HT1080 (cell line): ENCODE measurements at places on chromosomes 3 and 15.
A peak's percentile ranks its signal among the peaks of the same experiment; 100 is the strongest.

DNA sequence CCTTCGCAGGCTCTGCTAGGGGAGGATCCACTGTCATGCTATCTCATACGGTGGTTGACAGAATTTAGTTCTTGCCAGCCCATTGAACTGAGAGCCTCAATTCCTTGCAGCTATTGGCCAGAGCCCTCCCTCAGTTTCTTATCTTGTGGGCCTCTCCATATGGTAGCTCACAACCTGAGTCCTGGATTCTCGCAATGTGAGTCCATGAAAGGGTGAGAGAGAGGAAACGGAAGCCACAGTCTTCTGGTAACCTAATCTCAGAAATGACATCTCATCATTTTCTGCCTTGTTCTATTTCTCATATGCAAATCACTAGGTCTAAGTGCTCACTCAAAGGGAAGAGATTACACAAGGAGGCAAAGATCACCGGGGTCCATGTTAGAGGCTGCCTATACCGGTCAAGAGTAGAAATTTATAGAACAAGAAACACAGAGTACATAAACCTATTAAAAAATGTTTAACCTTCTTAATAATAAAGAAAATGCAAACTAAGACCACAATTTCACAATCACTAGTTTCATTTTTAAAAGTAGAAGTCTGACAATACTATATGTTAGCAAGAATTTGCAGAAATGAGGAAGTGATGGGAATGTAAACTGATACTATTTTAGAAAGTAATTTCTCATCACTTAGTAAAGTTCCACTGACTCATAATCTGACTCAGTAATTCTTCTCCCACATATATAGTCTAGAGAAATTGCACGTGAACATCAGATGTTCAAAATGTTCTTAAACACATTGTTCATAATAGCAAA lies 378.4 kb upstream of the AGTR1 start:
- DNase-seq = peak; percentile 83

GRCh38 chr15:71008250-71008870 lies 106.9 kb upstream of the THSD4 start:
- no peak for DNase-seq

DNA sequence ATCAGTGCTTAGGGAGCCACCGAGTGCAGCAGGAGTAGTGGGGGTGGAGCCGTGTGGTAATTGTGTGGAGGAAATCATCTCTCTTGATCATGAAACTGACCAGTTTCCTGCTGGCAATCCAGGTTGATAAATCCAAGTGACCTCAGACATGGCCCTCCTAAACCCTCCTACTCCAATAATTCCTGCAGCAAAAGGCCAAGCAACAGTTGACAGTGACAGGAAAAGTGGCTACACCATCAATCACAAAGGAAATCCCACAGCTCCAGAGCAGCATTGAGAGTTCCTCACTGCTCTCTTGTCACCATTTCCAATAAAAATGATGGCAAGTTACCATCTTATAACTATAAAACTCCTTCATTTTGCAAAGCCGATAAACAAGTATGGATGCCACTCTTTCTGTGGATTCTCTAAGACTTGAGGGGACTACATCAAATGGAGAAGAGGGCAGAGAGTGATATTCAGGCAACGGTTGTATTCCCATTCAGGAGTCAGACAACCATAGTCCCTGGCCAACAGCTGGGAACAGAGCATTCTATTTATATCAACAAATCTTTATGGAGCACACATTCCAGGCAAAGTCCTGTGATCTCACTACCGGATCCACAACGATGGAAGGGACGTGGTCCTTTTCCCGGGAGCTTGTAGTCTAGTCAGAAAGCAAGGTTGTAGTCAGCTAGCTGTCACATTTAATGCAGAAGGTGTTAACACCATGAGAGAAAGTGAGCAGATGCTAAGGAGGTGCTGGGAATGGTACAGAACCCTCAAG lies 312.5 kb upstream of the CTNNB1 start:
- DNase-seq = no peak

DNA sequence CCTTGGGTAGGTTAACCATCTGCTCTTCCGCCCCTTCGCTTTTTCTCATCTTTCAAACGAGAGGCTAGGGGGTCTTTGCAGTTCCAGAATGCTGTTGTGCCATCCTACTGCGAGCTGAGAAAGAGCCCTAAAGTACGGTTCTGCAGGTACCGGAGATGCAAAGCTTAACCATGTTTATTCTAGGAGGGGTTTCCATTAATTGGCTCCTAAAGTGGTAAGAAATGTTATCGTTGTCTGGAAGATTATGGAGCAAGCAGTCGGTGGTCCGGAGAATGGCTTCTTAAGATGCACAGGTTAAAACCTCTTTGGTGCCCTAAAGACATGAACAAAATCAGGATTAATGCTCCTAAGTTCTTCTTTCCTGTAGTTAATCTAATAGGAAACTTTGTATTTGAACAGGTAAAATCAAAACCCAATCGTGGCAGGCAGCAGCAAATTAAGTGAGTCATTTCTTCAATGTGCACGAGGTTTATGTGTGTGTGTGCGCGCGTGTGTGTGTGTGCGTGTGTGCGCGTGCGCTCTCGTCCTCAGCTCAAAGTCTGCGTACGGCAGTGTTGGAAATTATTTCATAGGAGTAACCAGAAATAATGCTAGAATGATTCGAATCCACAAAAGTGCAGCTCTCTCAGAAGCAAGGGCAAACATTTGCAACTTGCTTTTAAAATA lies 772 bp downstream of the FAM81A start:
- DNase-seq = no peak

GRCh38 chr3:17238023-17238422 lies 353.3 kb downstream of the PLCL2 start:
- no peak for DNase-seq

DNA sequence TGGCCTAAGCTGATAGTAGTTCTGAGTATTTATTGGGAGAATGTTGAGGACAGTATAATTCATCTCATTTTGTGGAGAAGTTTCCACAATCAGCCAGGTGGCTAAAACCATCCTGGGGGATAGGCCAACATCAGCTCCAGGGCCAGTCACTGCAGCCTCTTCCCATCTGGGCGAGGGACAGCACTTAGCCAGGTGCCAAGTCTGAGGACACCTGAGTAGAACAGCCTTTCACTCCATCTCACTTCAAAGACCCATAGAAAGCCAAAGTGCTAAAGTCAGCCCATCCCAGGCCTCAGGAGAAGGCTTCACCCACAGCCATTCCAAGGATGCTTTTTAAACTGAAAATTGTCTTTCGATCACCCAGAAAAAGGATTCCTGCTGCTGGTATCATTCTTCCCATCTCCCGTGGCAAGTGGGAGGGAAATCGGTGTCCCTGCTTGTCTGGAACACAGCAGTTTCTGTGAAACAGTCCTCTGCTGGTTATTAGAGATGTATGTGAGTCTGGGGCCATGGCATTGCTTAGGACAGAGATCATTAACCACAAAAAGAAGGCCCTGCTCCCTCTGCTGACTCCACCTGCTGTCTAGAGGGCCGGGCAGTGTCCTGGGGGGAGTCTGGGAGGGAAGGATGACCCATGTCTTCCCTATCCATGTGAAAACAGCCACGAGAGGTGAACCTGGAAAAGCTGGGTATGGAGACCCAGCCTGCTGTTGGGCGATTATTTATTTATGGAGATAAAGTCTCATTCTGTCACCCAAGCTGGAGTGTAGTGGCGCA lies 9.6 kb downstream of the CALML4 start:
- DNase-seq = no peak
